Heart left ventricle (tissue), 16 donors: ENCODE measurements at places on chromosomes 7 and 10. TPM values are rescaled to one million over a fixed set of nuclear protein-coding genes. Genes with fewer than 3 reads are reported as not detected.

DNA sequence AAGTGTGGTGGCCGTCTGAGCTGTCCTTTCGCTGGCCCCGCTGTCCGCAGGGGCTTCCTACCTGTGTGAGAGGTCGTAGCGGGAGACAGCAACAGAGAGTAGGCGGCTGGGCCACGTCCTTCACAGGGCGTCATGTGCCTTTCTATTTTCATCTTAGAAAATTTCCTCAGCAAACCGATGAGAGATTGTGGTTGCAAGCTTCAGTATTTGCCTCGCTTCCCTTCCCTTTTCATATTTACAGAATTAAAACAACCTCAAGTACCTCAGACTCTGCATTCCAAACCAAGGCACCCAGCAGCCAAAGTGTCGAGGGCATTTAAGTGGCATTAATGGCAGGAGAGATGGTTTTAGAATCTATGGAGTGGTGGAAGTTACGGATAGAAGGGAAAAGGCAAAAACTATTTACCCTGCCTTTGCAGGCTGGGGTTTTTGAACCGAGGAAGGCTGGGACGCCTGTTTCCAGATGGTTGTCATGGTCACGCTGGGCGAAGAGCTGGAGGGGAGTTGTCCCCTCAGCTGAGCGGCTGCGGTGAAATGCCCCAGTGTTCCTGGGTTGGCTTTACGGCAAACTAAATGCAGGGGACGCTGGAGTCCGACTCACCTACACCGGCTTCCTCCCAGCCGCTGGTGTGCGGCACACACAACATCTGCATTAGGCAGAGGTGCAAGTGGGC, 41.9 kb downstream of the WIPI2 start:
- DNase-seq: no peak

Gene KNDC1
- 0.07 TPM for total RNA-seq

DNA sequence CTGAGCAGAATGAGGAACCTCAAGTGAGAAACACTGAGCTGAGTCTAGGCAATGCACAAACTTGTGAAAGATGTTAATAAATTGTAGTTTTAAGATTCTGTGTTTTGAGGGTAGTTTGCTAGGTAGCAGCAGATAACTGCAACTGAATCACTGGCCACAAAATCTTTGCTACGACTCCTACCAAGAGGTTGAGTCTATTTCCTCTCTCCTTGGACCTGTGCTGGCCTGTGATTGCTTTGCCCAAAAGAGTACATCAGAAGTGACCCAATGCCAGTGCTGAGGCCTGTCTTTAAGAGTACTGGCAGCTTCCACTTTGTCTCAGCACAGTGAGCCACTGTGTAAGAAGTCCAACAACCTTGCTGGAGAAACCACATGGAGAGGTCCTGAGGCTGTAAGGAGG, 11.9 kb upstream of the TSPAN13 start:
- DNase-seq: no peak

DNA sequence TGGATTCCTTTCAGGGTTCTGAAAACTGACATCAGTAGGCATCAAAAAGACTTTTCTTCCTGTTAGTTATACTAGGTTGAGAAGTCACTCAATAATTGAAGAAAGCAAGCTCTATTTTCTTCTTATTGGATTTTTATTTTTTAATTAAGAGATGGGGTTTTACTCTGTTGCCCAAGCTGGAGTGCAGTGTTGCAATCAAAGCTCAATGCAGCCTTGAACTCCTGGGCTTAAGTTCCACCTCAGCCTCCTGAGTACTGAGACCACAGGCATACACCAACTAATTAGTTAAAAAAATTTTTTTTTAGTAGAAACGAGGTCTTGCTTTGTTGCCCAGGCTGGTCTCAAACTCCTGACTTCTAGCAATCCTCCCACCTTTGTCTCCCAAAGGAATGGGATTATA, 28.0 kb downstream of the PIP4K2A start:
- no peak for DNase-seq

DNA sequence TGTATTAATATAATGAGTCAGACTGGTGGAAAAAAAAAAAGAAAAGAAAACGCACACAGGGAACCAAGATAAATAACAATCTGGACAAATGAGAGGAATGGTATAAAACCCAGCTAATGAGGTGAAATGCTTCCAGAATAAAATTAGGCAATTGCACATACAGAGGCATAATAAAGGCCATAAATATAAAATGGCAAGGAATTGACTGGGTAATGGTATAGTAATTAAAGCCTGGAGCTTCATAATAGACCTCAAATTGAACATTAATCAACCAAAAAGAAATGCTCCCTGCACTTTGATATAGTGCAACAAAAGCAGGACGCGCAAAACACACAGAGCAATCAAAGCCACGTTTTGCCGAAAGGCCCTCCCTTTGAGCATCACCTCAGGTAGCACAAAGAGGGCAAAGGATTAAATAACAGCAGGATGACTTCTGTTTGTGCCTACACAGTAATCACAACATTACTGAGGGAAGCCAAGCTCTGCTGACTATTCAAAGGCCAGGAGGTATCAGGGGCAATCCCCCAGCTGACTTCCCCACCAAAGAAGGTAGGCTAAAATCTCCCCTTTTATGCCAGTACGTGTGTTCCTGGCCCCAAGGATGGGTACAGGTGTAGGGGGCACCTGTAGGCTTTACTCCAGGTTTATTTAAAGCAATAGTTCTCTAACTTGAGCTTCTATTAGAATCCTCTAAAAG, 343.7 kb downstream of the ELMO1 start:
- DNase-seq: no peak

- no peak for DNase-seq
These were observed 105.5 kb downstream of the NEUROD6 start for GRCh38 chr7:31234836-31235605.

GRCh38 chr10:34154383-34154900, 660.7 kb downstream of the PARD3 start:
- no peak for DNase-seq

- no peak for DNase-seq
These were observed 181.1 kb downstream of the DNAJB6 start for GRCh38 chr7:157517782-157518513.

GRCh38 chr10:92937876-92938275, 89.6 kb downstream of the EXOC6 start:
- no peak for DNase-seq

GRCh38 chr7:17104419-17104818, 194.0 kb upstream of the AHR start:
- DNase-seq: no peak

DNA sequence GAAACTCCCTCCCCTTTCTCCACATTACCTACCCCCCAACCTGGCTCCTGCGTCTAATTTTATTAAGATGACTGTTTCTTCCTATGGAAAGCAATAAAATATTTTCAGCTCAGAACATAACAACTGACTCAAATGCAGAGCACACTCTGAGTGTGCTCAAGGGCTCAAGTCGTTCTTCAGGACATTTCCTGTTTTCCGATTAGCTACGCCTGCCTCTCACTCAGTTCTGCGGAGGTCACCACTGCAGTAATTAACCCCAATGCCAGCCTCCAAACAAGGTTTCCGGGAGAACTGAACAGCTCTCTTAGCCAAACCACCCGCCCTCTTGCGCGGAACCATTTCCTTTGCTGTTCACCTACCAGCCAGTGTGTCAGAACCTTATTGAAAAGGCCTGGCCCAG, 19.3 kb downstream of the MYOF start:
- peak; percentile 31 for DNase-seq

GRCh38 chr7:39269034-39269433, 291.3 kb downstream of the POU6F2 start:
- DNase-seq: no peak

- DNase-seq: no peak
These were observed 49.8 kb downstream of the STK31 start for GRCh38 chr7:23759671-23760391.

GRCh38 chr7:22223807-22224206, 133.1 kb downstream of the RAPGEF5 start:
- no peak for DNase-seq

DNA sequence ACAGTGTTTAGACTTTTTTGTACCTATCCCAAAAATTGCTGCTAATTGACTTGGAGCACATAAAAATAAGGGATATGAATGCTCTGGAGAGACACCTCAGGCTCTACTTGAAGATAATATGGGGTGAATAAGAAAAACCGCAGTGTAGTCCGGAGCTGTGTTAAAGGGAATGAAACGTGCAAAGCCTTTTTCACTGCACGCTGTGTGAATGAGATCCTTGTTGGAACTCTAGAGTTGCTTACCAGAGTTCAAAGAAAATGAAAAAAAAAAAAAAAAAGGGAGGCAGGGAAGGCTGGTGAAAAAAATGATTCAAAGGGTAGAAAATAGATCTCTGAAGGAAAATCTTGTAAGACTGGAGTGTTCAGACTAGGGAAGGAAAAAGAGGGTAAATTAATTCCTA, 226.6 kb downstream of the LRMDA start:
- no peak for DNase-seq

DNA sequence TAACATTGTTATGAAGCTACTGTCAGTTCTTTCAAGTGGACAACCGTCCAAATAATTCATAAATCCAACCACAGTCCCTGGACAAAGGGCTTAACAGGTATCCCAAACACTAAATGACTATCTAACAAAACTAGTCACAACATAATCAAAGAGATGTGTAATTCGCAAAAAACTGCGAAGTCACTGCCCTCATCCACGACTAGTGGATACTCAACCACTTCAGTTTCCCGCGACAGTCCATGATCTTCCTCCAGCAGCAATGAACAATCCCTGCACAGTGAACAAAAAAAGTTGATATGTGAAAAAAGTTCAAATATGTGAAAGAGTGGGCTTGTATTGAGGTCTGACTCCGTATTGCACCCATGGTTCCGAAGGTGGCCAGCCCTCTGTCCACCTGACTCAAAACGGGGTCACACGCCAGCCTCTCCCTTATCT, 287 bp downstream of the DCLRE1A start:
- DNase-seq: no peak

- no peak for DNase-seq
These were observed 24.1 kb downstream of the ZNF92 start for GRCh38 chr7:65397730-65398142.

Gene AP4M1
- total RNA-seq: 10.5 TPM

- DNase-seq: no peak
These were observed 155.8 kb upstream of the AOAH start for GRCh38 chr7:36880108-36880507.

DNA sequence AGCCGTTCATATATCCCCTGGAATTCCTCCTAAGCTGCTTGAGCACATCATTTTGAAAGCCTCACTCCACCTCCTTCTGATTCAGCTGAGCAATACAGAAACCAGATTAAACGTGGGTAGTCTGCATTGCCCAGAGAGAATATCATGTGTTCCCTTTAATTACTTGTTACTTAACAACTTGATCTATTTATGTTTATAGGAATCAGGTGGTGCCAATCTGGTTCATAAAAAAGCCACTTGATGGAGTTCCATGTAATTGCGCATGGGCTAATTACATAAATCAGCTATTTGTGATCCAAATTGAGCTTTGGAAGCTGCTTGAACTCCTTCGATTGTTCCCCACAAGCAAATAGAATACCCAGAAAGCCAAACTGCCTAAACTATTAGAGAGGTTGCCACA, 114.7 kb upstream of the ADCY1 start:
- DNase-seq: no peak

DNA sequence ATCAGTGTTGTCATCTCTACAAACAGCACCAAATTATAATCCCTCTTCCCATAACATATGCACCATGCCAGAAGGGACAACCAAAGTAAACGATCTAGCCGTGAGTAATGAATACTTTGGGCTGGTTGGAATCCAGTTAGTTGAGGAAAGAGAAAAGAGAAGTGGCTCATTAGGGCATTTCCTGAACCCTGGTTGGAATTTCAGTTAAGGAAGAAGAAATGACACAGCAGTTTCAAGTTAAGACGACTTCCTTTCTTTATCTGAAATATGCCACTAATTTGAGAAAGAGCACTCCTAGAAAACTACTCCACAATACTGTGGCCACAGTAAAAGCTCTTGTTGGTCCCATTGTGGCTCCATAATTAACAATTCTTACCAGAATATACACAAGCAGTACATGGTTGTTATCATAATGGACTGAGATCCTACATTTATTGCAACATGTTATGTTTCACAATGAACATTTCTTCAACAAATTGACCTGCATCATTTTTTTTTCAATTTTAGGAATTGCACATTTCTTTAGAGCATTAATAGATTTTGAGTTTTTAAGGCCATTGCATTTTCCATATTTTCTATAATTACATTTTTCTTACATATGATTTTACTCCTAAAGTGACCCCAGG, at the start of gene TFEC:
Gene TFEC, minus strand, starts transcription at position 113 of the 626 bp plus-strand sequence. CDS start 46,322 bp downstream, outside the sequence.
- no peak for DNase-seq

- DNase-seq: no peak
These were observed 66.3 kb upstream of the SP4 start for GRCh38 chr7:21361413-21362125.

DNA sequence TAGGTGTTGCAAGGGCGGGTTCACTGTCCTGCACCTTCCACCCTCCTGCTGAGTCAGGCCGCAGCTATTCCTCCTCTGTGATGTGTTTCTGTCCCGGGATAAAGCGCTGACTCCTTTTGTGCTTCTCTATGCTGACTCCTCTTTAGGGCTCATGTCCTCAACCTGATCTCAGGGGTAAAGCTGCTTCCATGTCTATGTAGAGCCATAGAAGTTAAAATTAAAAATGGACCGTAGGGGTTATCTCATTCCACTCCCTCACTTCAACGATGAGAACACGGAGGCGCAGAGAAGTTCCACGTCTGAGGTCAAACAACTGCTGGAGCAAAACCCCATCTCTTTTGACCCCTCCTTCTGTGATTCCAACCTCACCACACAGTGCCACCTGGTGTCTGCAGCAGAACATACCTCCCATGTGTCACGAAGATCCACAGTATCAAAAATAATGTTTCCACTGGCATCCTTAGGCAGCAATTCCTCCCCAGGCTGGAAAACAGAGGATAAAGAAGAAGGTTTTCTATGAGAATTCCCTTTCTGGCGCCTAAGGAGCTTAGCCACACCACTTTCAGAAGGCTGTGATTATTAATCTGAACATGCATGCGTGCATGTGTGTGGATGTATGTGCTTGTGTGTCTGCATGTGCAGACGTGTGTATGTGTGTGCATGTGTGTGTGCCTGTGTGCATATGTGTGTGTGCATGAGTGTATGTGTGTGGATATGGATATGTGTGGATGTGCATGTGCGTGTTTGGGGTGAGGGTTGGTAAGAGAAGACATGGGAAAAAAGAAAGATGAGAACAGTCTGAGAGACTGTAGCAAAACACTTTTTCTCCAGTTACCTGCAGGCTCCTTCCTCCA, 81.2 kb upstream of the UCN3 start:
- no peak for DNase-seq

Gene ETV1
- total RNA-seq: 118 TPM

- DNase-seq: no peak
These were observed 14.9 kb downstream of the BZW2 start for GRCh38 chr7:16660702-16661464.

DNA sequence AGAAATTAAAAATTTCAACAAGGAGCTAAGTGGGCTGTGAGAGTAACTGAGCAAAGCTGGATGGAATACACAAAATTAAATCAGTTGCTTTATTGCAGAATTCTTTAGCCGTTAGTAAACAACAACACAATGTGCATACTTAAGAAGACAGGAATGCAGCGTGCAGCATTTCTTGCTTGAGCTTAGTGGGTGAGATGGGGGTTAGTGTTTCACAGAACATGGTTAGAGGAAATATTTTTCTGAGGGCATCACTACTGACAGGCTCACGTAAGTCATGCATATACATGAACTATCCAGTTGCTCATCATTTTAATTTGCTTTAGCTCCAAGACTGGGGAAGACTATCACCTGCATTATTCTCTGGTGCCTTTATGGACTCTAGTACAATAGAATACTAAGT, 80.8 kb downstream of the CD36 start:
- DNase-seq: no peak

GRCh38 chr10:114100848-114101741, 57.4 kb downstream of the ADRB1 start:
- peak; percentile 39 for DNase-seq

GRCh38 chr7:17493446-17493845, 195.0 kb downstream of the AHR start:
- no peak for DNase-seq

GRCh38 chr10:123409426-123409825, 255.2 kb downstream of the BUB3 start:
- DNase-seq: no peak
